ENCODE measurements at places on chromosomes 3 and 15.
A peak's percentile ranks its signal among the peaks of the same experiment; 100 is the strongest.

DNA sequence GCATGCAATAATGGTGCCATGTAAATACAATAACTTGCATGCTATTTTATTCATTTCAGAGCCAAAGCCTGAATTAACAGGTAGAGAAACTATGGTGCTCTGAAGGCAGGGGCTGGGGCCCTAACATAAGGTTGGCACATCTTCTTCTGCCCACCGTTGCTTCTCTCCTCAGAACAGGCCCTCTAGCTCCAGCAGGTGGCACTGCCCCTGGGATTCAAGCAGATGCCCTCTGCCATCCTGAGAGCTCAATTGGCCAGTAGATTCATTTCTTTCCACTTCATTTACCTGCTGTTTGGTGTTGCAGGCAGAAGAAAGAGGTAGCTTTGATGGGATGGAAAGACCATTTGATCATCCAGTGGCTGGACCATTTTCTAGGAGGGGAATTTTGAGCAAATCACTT is 130.5 kb downstream of the FOXB1 start:
- DNase-seq: peak; percentile 15

GRCh38 chr15:69591905-69592508 is 139.4 kb downstream of the RPLP1 start:
- DNase-seq: no peak

- no peak for DNase-seq
These were observed 13.8 kb upstream of the KCNMB2 start for GRCh38 chr3:178522200-178523052.

DNA sequence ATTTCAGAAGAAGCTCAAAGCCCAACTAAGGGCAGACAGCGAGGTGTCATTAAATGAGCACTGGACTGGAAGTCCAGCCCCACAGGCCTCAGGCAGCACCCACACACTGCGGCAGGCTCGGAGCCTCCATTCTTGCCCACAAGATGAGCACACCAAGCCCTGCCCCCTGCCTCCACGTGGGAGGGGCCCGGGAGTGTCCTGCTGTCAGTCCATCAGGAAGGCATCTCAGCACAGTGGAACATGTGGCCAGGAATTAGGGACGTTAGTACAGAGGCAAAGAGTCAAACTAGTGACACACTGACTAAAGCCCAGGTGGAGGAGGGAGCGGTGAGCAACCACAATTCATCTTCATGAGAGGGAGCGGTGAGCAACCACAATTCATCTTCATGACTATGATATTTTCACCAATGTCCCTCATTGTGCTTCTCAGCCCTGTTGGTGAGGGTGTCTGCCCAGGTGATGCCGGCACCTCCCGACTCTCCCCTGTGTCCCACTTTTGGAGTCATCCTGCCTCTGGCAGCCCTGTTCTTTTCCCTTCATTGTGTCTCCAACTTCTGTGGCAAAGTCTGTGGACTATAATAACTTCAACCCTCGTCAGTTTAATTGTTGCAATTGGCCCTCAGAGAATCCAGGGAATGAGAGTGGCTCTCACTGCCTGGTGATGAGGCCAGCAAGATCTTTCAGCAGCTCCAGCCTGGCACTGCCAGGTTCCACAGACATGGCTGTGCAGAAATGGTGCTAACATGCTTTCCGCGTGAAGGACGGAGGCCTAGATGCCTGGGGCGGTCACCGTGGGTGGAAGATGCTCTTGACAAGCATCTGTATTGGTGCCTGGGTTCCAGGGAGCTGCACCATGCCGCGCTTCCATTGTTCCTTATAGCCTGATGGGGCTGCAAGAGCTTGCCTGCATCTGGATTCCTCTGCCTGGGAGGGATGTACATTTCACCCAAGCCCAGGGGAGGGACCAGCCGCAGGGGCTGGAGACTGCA is 23.1 kb upstream of the SKOR1 start:
- no peak for DNase-seq

DNA sequence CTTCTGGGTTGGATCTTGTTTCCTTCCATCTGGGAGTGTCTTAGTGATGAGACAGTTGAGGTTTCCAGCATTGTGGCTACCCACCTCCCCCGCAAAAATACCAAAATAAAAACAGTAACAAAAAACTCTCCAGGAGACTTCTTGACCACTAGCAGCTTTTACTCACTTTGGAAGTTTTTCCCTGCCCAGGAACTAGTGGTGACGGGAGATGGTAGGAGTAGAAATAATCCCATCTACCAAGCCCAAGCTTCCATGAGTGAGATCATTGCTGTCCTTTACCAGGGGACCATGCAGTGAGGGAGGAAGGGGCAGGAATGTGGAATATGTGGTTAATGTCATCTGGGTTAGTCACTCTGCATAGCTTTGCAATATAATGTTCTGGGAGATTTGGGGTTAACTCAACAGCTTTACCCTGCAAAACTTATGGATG is 187.7 kb downstream of the ITPR1 start:
- DNase-seq: no peak

- DNase-seq: no peak
These were observed 24.5 kb downstream of the CD86 start for GRCh38 chr3:122079524-122080206.

- DNase-seq: peak; percentile 20
These were observed 70.7 kb downstream of the TOP2B start for GRCh38 chr3:25594007-25594502.

GRCh38 chr15:45892182-45892581 is 257.4 kb downstream of the SQOR start:
- DNase-seq: no peak

Measured in activated CD8-positive, alpha-beta T cell treated with anti-CD3 and anti-CD28 coated beads for 36 hours (primary cell).